ENCODE measurements at places on chromosomes 4 and X. TPM values are rescaled to one million over a fixed set of nuclear protein-coding genes. Genes with fewer than 3 reads are reported as not detected.

DNAAF6 gene
- not detected for total RNA-seq

TFE3 gene
- total RNA-seq: 47.3 TPM

CXorf49 gene
- not detected for total RNA-seq

UGT2B11 gene
- total RNA-seq: not detected

PABPC1L2B gene
- total RNA-seq: not detected

CD38 gene
- 8.9 TPM for total RNA-seq

SOD3 gene
- total RNA-seq: 193 TPM

SLC4A4 gene
- 37.1 TPM for total RNA-seq

USP27X gene
- total RNA-seq: 4.3 TPM

XAGE1A gene
- not detected for total RNA-seq

DNA sequence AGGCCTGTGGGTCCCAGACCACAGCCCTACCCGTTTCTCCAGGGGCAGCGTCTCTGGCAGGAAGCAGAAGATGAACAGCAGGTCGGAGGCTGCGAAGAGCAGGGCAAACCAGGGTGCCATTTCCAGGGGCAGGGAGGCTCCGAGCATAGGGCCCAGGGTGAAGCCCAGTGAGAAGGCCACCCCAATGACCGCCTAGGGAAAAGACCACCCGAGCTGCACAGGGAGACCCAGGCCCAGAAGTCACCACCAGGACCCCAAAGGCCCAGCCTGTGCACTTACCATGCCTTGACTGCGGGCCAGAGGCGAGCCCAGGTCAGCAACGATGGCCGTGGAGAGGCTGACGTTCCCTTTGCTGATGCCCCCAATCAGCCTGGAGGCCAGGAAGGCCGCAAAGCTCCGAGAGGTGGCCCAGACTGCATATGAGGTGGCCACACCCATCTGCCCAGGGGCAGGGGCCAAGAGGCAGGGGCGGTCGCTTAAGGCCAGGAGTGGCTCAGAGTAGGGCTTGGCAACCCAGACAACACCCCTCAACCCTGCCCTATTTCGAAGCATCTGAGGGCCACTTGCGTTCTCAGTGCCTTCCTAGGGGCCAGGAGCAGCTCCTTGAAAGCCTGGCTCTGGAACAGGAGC lies 30.8 kb downstream of the NOP14 start:
- DNase-seq: peak; percentile 42

DNA sequence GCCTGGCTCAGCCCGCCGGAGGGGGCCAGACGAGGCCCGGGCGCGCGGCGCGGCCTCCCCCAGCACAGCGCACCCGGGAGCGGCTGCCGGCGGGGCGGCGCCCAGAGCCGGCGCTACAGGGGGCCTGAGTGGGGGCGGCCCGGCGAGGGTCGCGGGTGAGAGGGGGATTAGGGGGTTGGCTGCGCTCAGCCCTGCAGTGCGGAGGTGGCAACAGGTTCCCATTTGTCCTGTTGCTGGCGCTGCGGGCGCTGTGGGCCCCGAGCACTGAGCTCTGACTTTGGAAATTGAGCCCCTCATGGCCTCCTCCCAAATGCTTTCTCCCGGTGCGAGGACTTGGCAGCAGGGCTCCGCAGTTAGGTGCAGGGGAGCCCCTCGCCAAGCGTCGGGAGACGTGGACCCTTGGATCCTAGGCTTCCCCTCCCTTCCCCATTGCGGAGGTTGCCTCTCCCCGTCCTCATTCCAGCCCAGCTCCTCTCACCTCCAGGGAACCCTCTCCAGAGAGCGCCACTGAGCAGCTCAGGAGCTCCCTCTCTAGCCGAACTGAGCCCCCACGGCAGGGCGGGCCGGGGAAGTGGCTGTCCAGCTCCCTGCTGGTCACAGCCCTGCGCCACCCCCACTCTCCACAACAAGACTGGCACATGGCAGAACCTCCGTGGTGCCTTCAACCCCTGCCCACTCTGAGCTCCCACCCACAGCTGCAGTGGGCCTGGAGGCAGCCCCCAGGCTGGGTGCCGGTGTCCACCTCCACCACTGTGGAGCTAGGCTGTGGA lies 2.5 kb upstream of the DUSP9 start:
- DNase-seq: peak; percentile 50

- no peak for DNase-seq
These were observed 7.6 kb downstream of the ENPEP start for GRCh38 chr4:110483516-110483915.

DNA sequence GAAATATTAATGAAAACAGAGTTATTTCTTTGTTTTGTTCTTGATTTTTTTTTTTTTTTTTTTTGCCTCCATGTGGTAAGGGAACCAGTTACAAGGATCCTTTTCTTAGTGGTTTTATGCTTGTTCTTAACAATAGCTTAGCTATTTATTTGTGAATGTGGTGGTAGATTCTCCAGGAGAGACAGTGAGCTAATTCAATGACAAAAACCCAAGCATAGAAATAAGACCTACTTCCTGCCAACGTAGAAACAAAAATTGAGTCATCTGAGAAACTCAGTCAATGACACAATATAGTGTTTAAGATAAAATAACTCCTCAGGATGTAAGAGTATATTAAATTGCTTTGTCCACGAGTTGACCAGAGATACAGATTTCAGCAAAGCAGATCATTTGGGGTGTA lies 863.8 kb upstream of the PABPC4L start:
- no peak for DNase-seq

- DNase-seq: no peak
These were observed 165.3 kb upstream of the RPS6KA3 start for GRCh38 chrX:20432048-20432447.

- DNase-seq: no peak
These were observed 457.2 kb downstream of the NLGN4X start for GRCh38 chrX:5771441-5771840.

- no peak for DNase-seq
These were observed 337.8 kb downstream of the PDGFC start for GRCh38 chr4:156633847-156634246.

DNA sequence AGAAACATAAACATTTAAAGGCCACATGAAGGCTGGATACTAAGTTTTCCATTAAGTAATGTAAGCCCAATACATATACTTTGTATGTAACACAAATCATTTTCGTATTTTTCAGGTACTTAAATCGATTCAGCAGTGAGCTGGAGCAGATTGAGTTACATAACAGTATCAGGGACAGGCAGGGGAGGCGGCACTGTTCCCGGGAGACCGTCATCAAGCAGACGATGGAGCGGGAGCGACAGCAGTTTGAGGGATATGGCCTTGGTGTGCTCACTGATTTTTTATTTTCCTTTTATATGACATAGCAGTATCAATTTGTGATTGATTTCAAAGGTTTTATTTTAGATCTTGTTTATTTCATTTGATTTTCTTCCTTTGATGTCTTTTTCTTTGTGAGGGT lies 20.7 kb downstream of the TMA16 start:
- DNase-seq: no peak

- no peak for DNase-seq
These were observed 125.0 kb downstream of the THOC2 start for GRCh38 chrX:123607806-123608205.

- no peak for DNase-seq
These were observed 8.2 kb upstream of the ZRSR2 start for GRCh38 chrX:15781961-15782699.

- no peak for DNase-seq
These were observed 975.7 kb upstream of the PABPC4L start for GRCh38 chr4:135177321-135177720.

DNA sequence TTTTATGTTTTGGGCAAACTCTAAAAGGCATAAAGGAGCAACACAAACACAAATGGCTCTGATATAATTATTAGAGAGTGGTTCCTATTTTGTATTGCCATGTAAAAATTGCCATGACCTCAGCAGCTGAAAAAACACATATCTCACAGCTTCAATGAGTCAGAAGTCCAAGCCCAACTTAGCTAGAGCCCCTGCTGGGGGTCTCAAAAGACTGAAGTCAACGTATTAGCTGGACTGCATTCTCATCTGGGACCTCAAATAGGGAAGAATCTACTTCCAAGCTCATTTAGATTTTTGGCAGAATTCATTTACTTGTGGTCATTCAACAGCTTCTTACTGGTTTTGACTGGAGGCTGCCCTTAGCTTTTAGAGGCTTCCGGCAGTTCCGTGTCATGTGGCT lies 47.4 kb downstream of the FREM3 start:
- DNase-seq: no peak

GRCh38 chr4:8644966-8645752 lies 52.6 kb downstream of the CPZ start:
- no peak for DNase-seq

All from kidney (tissue), 22 donors.